ENCODE measurements at places on chromosomes 4 and X.

- DNase-seq: no peak
Observed at GRCh38 chr4:76002176-76002575, 5.1 kb downstream of the CXCL9 start.

- DNase-seq: no peak
Observed at GRCh38 chrX:72202792-72203401, 21.3 kb downstream of the PIN4 start.

DNA sequence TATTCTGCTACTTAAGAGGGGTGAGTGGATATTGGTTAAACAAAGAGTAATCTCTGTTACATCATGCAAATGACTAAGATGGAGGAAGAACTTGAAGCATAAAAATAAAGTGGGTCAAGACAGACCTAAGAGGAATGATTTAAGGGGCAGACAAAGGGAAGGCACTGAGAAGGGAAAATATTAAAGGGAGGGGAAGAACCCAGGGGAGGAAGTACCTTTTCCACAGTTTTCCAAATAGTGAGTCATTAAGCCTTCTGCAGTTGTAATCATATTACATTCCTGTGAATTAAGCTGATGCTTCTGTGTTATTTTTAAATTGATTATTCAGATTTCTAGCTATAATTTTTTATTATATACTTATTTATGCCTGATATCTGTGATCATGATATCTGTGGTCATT is 253.3 kb downstream of the CENPC start:
- no peak for DNase-seq

DNA sequence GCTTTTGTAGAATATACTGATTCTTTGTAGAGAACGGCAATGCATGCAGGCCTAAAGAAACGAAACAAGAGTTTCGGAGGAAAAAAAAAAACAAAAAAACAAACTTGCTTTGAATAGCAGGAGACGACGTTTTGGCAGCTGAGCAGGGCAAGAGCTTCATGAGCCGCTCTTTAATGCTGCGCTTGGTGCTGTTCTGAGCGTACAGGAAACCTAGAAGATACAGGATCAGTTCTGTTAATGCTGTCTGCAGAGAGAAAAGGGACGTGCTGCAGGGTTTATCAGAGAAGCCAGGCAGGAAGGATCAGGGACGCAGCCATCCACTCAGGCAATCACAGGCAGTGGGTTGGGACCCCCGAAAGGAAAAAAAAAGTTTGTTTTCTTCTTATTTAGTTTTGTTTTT is 182.2 kb downstream of the PACRGL start:
- no peak for DNase-seq

GRCh38 chr4:36990128-36990872 is 254.2 kb upstream of the NWD2 start:
- DNase-seq: no peak

- no peak for DNase-seq
Observed at GRCh38 chr4:48490012-48490679, at the start of gene ZAR1. ZAR1 (plus strand) TSS chr4:48490252; CDS start chr4:48490292, 40 bp downstream.

GRCh38 chr4:2810388-2810787 is 17.5 kb downstream of the SH3BP2 start:
- no peak for DNase-seq
